ENCODE measurements at places on chromosomes 2 and 18.
A peak's percentile ranks its signal among the peaks of the same experiment; 100 is the strongest.

- DNase-seq: no peak
Observed at GRCh38 chr2:146295080-146295670, 1549.7 kb upstream of the ACVR2A start.

GRCh38 chr2:209696836-209697711, 74.6 kb upstream of the UNC80 start:
- DNase-seq: no peak

- DNase-seq: no peak
Observed at GRCh38 chr18:61898640-61899101, 5.9 kb upstream of the RNF152 start.

DNA sequence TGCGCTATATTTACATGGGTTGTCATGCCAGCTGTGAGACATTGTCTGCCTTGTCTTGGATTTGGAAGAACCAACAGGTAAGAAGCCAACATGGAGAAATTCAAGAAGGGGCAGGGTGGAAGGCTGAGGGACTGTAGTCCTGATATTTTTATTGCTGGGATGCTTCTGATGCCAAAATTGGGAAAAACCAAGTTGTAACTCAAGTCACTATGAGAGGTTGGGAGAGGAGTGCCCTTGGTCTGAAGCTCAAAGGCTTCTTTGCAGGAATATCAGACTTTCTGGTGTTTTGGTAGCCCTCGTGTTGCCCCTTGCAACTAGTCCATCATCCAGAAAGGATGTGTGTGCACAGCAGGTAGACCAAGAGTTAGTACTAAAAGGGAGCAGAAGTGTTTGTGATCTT, 294.3 kb upstream of the EPAS1 start:
- no peak for DNase-seq

- no peak for DNase-seq
Observed at GRCh38 chr2:134500211-134500935, 218.4 kb downstream of the TMEM163 start.

DNA sequence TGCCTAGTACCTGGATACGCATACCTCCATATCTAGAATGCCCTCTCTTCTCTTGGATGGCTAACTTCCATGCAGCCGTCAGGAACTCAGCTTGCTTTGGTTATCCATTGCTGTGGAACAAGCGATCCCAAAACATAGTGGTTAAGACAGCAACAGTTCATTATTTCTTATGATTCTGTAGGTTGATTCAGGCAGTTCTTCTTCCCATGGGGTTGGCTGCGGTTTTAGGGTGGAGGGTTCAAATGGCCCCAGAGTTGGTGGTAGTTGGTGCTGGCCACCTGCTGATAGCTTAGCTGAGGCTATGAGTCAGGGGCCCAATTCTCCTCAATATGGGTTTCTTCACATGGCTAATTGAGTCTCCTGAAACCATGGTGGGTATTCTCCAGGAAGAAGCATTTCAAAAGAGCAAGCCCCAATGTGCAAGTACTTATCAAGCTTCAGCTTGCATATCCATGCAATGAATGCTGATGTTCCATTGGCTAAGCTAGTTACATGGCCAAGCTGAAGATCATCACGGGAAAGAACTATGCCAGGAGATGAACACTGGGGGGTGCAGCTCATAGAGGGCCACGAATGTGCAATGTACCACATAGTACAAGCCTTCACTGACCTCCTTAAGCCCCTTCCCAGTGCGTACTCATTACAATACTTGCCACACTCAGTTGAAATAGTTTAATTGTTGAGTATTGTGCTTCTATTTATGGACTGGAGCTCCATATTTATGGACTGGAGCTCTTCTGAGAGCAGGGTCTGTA, 10.0 kb upstream of the RHOB start:
- no peak for DNase-seq

- peak; percentile 42 for DNase-seq
Observed at GRCh38 chr2:14632133-14632936, at the start of gene LRATD1. Gene LRATD1, plus strand, starts transcription at chr2:14632717. Its CDS starts 1,263 bp downstream, at chr2:14633980.
